ENCODE measurements at places on chromosomes 13 and 19.
A peak's percentile ranks its signal among the peaks of the same experiment; 100 is the strongest.

DNA sequence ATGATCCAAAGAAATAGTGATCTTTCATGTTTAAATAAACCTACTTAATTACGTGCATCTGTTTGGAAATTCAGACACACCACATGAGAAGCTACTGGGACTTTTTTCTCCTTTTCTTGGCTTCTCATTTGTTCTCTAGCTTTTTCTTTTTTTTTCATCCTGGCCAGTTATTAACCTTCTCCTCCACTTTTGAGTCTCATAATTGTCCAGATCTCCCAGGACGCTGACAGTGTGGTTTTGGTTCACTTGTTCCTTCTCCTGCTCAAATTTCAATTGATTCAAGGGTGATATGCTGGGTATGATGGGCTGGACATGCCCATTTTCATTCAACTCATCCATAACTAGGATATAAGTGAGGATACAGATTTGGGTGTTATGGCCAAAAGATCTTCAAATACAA, 152.3 kb downstream of the TM9SF2 start:
- DNase-seq = no peak

DNA sequence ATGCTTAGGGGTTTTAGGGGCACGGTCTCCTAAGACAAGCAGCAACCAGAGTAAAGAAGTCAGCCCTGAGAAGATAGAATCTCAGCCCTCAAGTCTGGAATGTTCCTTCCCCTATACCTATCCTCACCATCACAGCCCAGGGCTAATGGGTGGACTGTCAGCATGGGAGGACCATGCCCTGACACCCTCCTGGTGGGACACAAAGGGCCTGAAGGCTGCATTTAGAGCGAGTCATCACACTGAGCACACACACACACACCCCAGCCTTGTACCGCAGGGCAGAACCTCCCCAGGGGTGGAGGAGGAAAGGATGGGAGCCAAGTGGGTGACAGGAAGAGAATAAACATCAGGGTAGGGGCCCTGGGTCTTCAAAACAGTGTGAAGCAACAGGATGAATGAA, 174.8 kb upstream of the SERP2 start:
- DNase-seq = no peak

DNA sequence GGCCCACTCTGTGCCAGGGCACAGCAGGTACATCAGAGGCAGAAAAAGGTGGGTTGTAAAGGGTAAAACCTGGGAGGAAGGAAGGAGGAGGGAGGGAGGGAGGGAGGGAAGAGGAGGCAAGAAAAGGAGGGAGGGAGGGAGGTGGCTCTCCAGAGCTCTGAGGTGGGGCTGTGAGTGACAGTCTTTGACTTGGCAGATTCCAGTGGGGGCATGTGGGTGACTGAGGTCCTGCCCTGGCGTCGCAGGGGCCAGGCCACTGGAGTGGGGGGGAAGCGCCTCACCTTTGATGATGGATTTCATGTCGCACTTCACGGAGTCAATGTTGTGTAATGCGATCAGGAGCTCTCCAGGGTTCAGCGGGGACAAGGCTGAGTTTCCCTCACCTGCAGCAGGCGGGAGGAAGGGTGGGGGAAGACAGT, 6.0 kb upstream of the RSPH6A start:
- no peak for DNase-seq

- DNase-seq = no peak
These were observed 1586.4 kb upstream of the SPRY2 start for GRCh38 chr13:81927347-81927746.

- no peak for DNase-seq
These were observed 50.0 kb upstream of the CALM3 start for GRCh38 chr19:46551164-46551563.

- no peak for DNase-seq
These were observed 26.7 kb upstream of the LRP3 start for GRCh38 chr19:33167438-33167837.

GRCh38 chr19:1125601-1126467, 22.0 kb downstream of the GPX4 start:
- DNase-seq = no peak

DNA sequence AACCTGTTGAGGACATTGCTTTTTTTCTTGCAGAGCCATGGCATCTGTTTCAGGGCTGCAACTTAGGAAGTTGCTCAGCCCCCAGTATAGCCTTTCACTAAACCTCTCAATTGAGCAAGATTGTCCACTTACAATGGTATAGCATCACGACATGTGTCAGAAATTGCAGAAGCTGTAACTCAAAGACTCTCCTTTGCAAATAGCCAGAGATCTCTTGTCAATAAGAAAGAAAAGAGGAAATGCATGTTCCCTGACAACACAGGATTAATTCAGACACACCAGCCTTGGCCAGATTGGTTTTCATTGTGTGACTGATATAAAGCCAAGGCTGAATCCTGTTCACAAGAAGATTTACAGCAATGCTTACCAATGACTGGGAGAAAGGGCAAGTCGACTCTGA, 38.7 kb upstream of the CYSLTR2 start:
- no peak for DNase-seq

GRCh38 chr13:67557642-67558241, 327.6 kb upstream of the PCDH9 start:
- DNase-seq = no peak

DNA sequence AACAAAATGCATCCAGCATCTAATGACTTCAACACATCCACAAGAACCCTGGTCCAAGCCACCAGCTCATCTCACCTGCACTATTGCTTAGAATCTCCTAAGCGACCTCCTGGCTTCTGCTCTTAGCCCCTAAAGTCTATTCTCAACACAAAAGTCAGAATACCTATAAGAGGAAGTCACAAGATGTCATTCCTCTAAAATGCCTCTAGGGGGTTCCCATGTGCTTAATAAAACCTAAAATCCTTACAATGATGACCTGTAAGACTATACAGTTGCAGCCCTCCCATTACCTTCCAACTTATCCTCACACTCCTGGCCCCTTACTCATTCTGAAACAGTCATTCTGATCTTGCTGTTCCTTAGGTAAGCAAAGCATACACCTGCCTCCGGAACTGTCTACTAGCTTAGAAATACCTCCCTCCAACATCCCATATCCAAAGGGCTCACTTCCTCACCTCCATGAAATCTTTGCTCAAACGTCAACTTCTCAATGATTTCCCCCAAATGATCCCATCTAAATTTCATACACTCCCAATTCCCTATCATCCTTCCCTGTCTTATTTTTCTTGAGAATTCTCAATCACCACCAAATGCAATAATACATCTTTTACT, 10.0 kb downstream of the ATP7B start:
- peak; percentile 29 for DNase-seq

- no peak for DNase-seq
These were observed 1075.2 kb downstream of the PCDH9 start for GRCh38 chr13:66154976-66155375.

DNA sequence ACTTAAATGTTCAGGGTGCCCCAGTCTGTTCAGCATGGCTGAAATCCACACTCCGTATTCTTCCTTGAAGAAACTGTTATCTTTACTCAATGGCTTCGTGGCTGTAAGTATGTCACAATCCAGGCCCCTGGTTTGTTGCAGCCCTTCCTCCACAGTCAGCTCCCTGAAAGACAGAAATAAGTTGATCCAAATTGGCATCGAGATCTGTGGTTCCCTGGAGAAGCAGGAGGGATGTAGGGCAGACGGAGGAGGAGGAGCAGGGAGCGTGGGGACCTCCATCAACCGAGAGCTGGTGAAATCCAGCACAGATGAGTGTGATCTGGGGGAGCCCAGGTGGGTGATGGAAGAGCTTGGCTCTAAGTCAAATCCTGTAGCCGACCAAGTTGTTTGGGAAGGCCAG, 304 bp downstream of the TSPAN16 start:
- no peak for DNase-seq

DNA sequence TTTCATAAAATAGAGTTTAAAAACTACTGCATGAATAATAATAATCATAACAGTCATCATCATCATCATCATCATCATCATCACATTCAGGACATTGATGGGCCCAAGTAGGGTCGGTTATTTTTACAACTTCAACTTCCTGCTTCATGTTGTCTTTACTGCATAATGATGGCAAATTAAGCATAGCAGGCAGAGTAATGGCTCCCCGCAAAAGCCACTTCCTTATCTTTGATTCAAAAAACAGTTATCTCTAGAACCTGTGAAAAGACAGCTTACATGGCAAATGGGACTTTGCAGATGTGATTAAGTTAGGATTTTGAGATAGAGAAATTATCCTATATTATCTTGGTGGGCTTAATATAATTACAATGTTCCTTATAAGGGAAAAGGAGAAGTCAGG, 792.9 kb downstream of the LIG4 start:
- DNase-seq = no peak

DNA sequence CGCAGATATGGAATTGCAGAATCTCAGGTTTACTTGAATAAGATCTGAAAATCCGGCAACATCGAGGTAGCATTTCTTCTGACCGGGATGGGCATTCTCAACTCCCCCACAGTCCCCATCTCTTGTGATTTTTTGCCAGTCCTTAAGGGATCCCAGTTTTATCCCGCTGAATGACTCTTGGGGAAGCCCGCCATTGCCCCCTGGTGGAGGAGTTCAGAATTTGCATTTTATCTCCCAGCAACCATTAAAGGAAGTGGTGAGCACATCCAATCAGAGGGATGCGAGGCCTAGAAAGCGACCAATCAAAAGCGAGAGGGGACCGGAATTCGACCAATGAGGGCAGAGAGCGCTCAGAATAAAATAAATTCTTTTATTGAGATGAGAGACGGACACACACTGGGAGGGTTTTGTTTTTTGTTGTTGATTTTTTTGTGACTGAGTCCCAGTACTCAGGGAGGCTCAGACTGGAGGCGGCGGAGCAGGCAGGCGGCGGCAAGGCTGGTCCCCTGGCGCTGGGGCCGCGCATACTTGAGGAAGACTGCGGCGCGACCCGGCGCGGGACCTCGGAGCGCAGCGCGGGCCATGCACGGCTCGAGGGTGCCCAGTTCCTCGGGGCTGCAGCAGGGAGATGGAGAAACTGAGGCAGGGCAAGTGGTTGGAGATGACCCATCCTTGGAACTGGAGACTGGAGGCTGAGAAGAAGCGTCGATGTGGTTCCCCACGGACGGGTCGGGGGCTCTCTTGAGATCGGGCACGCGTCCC, 3.9 kb upstream of the TTC9B start:
- peak; percentile 96 for DNase-seq

DNA sequence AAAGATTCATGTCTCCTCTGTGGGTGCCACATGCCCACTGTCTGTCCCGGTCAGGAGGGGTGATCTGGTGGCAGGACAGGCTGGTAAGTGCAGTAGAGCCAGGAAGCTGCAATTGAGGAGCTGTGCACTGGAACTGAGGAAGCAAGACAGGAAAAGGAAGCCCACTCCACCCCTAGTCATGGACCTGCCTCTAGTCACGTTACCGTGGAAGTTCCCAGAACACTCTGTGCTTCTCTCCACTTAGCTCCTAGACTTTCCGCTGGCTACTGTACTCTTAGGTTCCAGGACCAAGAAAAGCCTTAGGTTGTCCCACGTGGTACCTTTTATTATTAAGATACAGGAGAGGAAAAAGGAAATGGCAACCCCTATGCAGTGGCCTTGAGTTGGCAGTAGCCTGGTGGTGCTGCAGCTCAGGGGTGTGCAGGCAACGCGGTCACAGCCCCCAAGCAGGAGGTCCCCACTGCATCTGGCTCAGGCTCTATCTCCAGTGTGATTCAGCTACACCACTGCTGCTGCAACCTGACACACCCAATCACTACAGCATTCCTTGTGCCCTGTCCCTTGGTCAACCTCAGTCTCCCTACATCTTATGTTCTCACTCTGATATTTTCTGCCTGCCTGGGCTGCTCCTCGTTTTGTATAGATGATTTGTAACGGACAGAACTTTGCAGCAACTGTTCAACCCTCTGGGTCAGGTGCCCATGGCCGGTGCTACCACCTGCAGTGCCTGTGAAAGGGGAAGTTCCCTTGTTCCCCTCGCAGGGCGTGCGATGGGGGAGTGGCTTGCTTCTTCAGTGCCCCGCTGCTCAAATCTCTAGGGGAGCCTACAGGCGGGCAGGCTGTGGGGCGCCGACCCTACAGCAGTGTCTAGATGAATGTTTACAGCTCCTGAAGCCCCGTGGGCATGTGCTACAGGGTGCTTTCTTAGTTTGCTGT, 24.4 kb upstream of the GPR12 start:
- no peak for DNase-seq

DNA sequence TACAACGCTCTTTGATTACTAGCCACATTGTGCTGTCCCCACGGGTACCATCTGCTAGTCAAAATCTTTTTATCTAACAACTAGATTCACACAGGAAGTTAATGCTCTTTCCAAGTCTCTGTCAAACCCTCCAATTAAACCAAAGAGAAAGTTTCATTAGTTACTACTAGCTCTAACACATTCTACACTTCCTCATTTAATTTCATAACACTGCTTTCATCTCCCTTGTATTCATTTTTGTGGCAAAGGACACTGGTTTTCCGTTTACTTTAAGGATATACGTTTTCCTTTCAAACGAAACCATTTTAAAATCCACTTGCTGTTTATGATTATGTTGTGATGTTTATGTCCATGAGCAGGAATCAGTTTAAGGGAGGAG, 5.3 kb downstream of the DYRK1B start:
- DNase-seq = no peak

DNA sequence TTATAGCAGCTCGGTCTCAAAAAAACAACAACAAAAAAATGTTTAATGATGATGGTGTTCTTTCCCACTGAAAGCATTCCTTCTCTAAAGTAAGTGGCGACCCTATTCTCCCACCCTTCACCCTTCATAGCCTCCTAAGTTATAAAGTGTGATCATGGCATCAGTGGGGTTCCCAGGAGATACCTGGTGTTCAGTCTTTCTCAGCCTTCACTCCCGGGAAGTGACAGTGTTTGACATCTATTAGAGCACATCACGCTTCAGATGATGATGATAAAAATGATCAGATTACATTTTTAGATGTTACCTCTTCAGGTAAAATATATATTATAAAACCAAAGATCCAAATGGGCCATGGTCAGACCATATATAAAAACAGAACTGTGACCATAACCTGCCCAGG, 51.0 kb downstream of the TGDS start:
- no peak for DNase-seq

DNA sequence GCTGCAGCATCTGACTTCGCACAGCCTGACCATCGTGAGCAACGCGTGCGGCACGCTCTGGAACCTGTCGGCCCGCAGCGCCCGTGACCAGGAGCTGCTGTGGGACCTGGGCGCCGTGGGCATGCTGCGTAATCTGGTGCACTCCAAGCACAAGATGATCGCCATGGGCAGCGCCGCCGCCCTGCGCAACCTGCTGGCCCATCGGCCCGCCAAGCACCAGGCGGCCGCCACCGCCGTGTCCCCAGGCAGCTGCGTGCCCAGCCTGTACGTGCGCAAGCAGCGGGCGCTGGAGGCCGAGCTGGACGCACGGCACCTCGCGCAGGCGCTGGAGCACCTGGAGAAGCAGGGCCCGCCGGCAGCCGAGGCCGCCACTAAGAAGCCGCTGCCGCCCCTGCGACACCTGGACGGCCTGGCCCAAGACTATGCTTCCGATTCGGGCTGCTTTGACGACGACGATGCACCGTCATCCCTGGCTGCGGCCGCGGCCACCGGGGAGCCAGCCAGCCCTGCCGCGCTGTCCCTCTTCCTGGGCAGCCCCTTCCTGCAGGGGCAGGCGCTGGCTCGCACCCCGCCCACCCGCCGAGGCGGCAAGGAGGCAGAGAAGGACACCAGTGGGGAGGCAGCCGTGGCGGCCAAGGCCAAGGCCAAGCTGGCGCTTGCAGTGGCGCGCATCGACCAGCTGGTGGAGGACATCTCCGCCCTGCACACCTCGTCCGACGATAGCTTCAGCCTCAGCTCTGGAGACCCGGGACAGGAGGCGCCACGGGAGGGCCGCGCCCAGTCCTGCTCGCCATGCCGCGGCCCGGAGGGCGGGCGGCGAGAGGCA, 13.6 kb downstream of the C19orf25 start:
- no peak for DNase-seq

GRCh38 chr19:2288818-2289713, 7.1 kb upstream of the PEAK3 start:
- DNase-seq = no peak

Data from SHP77 (cell line).